ENCODE measurements at places on chromosomes 5 and 9. TPM values are rescaled to one million over a fixed set of nuclear protein-coding genes. Genes with fewer than 3 reads are reported as not detected.

- no peak overlapping the region for H3K27ac ChIP-seq
- no peaks in the 10 kb centered on the region for H3K27me3 ChIP-seq
- no peaks in the 10 kb centered on the region for H3K36me3 ChIP-seq
- DNase-seq: no peak
Observed at GRCh38 chr5:33114361-33114760, 326.4 kb upstream of the TARS1 start.

DNA sequence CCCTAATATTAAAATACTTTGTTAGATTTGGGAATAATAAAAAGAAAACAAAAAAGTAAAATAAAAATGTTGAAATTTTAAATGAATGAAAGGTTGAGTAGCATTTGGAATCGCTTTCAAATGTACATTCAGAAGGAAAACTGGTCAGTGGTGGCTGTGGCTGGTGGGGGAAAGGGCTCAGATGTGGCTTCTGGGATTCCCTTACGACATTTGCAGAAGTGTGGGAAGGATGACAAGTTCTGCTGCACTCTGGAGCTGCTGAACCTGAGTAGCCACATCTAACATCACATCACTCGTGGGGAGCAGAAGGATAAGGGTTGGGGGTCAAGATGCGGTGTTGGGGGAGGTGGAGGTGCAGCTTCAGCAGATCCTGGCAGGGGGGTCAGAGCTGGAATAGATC is 25.6 kb upstream of the CAST start:
- H3K27ac ChIP-seq: no peak overlapping the region
- H3K4me1 ChIP-seq: no peaks in the 10 kb centered on the region
- no peak for DNase-seq
- no peaks in the 10 kb centered on the region for H3K27me3 ChIP-seq
- H3K36me3 ChIP-seq: no peaks in the 10 kb centered on the region

DNA sequence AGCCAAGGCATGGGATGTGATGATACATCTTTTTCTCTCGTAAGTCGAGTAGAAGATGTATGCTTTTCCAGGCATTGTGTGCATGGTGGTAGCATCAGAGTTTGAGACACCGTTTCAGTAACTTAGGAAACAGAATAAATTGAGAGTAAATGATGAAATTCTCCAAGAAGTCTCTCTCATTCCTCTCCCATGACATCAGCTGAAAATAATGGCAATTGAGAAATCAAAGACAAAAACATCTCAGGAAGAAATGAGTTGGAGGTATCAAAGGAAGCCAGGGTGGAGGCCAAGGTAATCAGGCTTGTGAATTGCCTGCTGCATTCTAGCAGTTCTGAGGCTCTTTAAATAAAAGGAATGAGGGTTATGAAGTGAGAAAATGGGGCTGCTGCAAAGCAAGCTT is 53.9 kb downstream of the SGCD start:
- H3K4me3 ChIP-seq: no peak overlapping the region
- H3K27me3 ChIP-seq: no peaks in the 10 kb centered on the region
- no peaks in the 10 kb centered on the region for H3K36me3 ChIP-seq
- H3K4me1 ChIP-seq: no peaks in the 10 kb centered on the region
- DNase-seq: no peak

- no peak overlapping the region for H3K4me3 ChIP-seq
- DNase-seq: no peak
- H3K27me3 ChIP-seq: no peaks in the 10 kb centered on the region
- H3K36me3 ChIP-seq: no peaks in the 10 kb centered on the region
Observed at GRCh38 chr9:130237076-130237475, 28.5 kb upstream of the HMCN2 start.

GRCh38 chr9:129595311-129595741 is 25.6 kb downstream of the C9orf50 start:
- peaks cover 37% of the 10 kb centered on the region for H3K4me1 ChIP-seq
- H3K36me3 ChIP-seq: no peaks in the 10 kb centered on the region
- H3K4me3 ChIP-seq: no peak overlapping the region
- no peak for DNase-seq

- no peak for DNase-seq
- H3K4me1 ChIP-seq: no peaks in the 10 kb centered on the region
- H3K27me3 ChIP-seq: no peaks in the 10 kb centered on the region
- no peak overlapping the region for H3K4me3 ChIP-seq
- no peaks in the 10 kb centered on the region for H3K36me3 ChIP-seq
Observed at GRCh38 chr5:93246090-93246855, 334.7 kb downstream of the NR2F1-AS1 start.

The SCAI gene
- 22.3 TPM for total RNA-seq

DNA sequence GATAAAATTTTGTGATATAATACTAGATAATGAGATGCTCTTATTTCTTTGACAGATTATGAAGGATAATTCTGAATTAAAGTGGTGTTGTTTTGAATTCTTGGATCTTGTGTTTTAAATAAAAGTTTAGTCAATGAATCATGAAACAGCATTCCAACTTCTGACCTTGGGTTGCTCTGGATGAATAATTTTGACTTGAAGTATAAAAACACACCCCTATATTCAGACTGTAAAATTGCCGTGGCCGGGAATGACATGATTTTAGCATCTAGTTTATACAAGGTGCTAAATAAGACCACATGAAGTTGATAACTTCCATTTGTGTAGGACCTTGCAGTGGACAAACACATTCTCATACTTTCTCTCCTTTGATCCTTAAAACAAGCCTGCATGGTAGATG is 67.2 kb upstream of the DAP start:
- DNase-seq: no peak
- H3K4me1 ChIP-seq: peaks cover 4% of the 10 kb centered on the region
- H3K27ac ChIP-seq: no peak overlapping the region
- no peaks in the 10 kb centered on the region for H3K27me3 ChIP-seq
- no peak overlapping the region for H3K4me3 ChIP-seq
- no peaks in the 10 kb centered on the region for H3K36me3 ChIP-seq

GRCh38 chr5:164498438-164498837 is 993.0 kb downstream of the MAT2B start:
- no peaks in the 10 kb centered on the region for H3K4me1 ChIP-seq
- no peak overlapping the region for H3K27ac ChIP-seq
- no peak for DNase-seq
- no peak overlapping the region for H3K4me3 ChIP-seq

The ZCCHC9 gene
- 21.7 TPM for total RNA-seq

The SPATA31E1 gene
- not detected for total RNA-seq

DNA sequence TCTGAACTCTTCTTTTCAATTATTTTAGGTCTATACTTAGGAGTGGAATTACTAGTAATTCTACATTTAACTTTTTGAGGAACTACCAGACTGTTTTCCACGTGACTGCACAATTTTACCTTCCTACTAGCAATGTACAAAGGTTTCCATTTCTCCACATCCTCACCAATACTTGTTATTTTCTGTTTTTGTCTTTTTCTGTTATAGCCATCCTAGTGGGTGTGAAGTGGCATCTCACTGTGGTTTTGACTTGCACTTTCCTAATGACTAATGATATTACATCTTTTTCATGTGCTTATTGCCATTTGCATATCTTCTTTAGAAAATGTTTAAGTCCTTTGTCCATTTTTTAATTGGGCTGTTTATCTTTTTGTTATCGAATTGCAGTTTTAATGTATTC is 136.9 kb upstream of the EGFLAM start:
- DNase-seq: no peak
- no peaks in the 10 kb centered on the region for H3K27me3 ChIP-seq
- no peak overlapping the region for H3K4me3 ChIP-seq
- H3K4me1 ChIP-seq: no peaks in the 10 kb centered on the region

DNA sequence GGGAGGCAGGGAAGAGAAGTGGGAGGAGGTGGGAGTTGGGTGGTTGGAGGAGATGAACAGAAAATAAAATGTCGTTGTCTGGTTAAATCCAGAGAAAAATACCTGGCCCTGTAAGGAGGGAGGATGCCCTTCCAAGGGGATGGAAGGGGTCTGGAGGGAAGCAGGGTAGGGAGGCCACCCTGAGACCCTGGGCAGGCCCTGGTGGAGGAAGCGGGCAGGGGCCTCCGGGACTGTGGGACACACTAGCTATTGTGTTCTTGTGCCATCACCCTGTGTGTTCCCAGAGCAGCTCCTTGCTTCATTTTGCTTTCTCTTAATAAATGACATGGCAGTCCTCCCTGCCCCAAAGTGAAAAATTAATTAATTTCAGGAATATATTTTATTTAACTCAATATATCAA is 11.8 kb upstream of the CD180 start:
- H3K4me3 ChIP-seq: no peak overlapping the region
- H3K27me3 ChIP-seq: no peaks in the 10 kb centered on the region
- H3K36me3 ChIP-seq: no peaks in the 10 kb centered on the region
- H3K27ac ChIP-seq: no peak overlapping the region
- H3K4me1 ChIP-seq: peaks cover 39% of the 10 kb centered on the region

The NEUROG1 gene
- not detected for total RNA-seq

DNA sequence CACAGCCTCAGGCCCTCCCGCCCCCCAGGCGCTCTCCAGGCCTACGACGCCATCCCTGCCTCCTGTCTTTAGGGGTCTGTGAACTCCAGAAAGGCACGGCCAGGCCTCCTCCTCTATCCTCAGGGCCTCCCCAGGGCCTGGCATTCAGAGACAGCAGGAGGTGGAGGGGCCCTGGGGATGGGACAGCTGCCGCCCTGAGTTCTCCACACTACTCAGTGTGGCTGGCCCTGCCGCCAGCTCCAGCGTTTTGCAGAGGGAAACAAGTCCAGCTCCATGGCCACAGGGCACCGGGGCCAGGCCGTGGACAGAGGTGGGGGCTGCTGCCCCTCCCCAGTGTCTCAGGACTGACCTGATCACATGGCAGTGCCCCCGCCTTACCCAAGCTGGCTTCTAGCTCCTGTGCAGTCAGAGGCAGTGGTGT is 16.4 kb downstream of the SH3GLB2 start:
- DNase-seq: no peak
- peaks cover 4% of the 10 kb centered on the region for H3K4me1 ChIP-seq
- peaks cover 85% of the 10 kb centered on the region for H3K36me3 ChIP-seq
- H3K27me3 ChIP-seq: no peaks in the 10 kb centered on the region
- no peak overlapping the region for H3K27ac ChIP-seq
- no peak overlapping the region for H3K4me3 ChIP-seq

DNA sequence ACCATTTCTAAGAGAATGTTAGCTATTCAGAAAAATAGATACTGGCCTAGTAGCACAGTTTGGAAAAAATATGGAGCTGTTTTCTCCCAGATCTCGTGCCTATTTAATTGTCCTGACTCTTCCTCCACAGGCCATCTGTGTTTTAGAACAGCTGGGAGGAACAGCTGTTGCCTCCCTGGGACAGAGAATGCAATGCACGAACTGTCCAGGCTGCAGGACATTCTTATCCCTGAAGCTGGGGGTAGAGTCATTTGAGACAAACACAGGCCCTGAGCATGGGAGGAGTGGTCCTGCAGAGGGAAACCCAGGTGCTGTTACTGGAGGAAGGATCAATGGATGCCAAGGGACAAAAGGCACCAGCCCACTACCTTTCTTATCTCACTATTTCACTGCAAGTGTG is 20.9 kb upstream of the SPARC start:
- H3K4me3 ChIP-seq: no peak overlapping the region
- no peaks in the 10 kb centered on the region for H3K36me3 ChIP-seq
- H3K4me1 ChIP-seq: peaks cover 8% of the 10 kb centered on the region

The STOML2 gene
- total RNA-seq: 59.0 TPM

The PCDHGA7 gene
- total RNA-seq: 1.9 TPM

The ALDH1A1 gene
- total RNA-seq: 238 TPM

DNA sequence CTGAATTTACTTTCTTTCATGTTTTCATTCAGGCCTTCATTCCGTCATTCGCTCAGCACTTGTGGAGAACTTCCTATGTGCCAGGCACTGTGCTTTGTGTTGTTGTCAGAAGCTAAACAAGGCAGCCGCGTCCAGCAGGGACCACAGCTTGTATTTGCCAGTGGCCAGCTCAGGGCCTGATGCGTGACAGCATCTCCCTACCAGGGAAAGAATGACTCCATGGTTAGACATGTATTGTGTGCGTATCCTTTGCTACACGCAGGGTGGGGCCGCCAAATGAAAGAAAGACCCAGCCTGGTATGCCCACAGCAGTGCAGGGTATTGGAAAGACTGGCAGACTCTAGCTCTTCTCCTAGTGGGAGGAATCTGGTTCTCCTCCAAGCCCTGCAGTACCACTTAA is 4.7 kb upstream of the COL27A1 start:
- H3K27me3 ChIP-seq: peaks cover 34% of the 10 kb centered on the region
- no peak overlapping the region for H3K4me3 ChIP-seq
- H3K36me3 ChIP-seq: no peaks in the 10 kb centered on the region
- H3K4me1 ChIP-seq: peaks cover 20% of the 10 kb centered on the region
- H3K27ac ChIP-seq: no peak overlapping the region
- no peak for DNase-seq

- H3K36me3 ChIP-seq: no peaks in the 10 kb centered on the region
- no peak overlapping the region for H3K4me3 ChIP-seq
- no peak for DNase-seq
- H3K27me3 ChIP-seq: no peaks in the 10 kb centered on the region
Observed at GRCh38 chr5:26568316-26568715, 470.1 kb downstream of the CDH9 start.

DNA sequence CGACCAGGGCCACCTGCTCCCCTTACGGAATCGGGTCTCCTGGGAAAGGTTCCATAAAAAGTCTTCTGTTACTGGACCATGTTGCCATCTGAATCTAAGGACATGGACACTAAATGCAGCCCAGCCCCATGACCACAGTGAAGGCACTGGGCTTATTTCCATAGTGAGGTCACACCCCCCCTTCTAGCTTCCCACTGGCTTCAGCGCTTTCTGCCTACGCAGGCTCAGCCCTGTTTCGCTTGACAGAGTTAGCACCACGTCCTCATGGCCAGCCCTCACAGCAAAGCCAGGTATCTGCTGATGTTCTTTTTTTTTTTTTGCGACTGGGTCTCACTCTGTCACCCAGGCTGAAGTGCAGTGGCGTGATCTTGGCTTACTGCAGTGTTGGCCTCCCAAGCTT is 14.1 kb downstream of the UCK1 start:
- DNase-seq: no peak
- H3K36me3 ChIP-seq: peaks cover 93% of the 10 kb centered on the region
- no peak overlapping the region for H3K27ac ChIP-seq
- no peaks in the 10 kb centered on the region for H3K4me1 ChIP-seq
- no peaks in the 10 kb centered on the region for H3K27me3 ChIP-seq

The STK32A gene
- total RNA-seq: 2.9 TPM

The RXRA gene
- 85.7 TPM for total RNA-seq

The ARL15 gene
- total RNA-seq: 30.8 TPM

The PRSS3 gene
- total RNA-seq: 0.65 TPM

- no peak overlapping the region for H3K4me3 ChIP-seq
- H3K27ac ChIP-seq: no peak overlapping the region
- no peaks in the 10 kb centered on the region for H3K36me3 ChIP-seq
- H3K4me1 ChIP-seq: peaks cover 17% of the 10 kb centered on the region
- no peaks in the 10 kb centered on the region for H3K27me3 ChIP-seq
- DNase-seq: no peak
Observed at GRCh38 chr5:39187831-39188731, 31.3 kb downstream of the FYB1 start.
